ENCODE measurements at places on chromosomes 3 and 15. TPM values are rescaled to one million over a fixed set of nuclear protein-coding genes. Genes with fewer than 3 reads are reported as not detected.

Gene PLAAT1
- total RNA-seq, result not detected

- no peak for DNase-seq
Observed at GRCh38 chr15:36263666-36264065, 315.8 kb upstream of the CDIN1 start.

DNA sequence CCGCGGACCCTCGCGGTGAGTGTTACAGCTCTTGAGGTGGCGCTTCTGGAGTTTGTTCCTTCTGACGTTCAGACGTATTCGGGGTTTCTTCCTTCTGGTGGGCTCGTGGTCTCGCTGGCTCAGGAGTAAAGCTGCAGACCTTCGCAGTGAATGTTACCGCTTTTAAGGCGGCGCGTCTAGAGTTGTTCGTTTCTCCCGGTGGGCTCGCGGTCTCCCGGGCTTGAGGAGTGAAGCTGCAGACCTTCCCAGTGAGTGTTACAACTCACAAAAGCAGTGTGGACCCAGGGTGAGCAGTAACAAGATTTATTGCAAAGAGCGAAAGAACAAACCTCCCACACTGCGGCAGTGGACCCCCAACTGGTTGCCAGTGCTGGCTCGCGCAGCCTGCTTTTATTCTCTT lies 177.1 kb downstream of the UACA start:
- DNase-seq, result no peak

Gene SLCO2A1
- total RNA-seq, result 69.1 TPM

- DNase-seq, result no peak
Observed at GRCh38 chr3:152257563-152258035, 11.1 kb upstream of the MBNL1 start.
